Left ventricle myocardium inferior (tissue), 1 donor: ENCODE measurements at places on chromosomes 1 and 21.

GRCh38 chr1:230262867-230263567, 163.1 kb downstream of the PGBD5 start:
- no peak for DNase-seq

DNA sequence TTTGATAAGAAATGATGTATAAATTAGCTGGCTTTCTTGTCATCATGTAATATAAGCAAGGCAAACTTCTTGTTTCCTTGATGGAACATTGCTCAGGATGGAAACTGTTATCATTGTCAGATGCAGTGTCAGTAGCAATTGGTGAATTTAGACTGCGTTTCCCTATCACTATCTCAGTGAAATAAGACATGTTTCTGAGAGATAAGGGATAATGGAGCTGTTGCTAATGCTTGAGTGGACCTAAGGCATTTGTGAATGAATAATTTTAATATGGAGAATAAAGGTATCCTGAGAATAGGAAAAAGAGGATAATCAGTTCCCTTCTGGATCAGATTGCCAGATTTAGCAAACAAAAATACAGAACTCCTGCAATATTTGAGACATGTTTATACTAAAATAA, 160.9 kb downstream of the HLX start:
- DNase-seq: no peak

DNA sequence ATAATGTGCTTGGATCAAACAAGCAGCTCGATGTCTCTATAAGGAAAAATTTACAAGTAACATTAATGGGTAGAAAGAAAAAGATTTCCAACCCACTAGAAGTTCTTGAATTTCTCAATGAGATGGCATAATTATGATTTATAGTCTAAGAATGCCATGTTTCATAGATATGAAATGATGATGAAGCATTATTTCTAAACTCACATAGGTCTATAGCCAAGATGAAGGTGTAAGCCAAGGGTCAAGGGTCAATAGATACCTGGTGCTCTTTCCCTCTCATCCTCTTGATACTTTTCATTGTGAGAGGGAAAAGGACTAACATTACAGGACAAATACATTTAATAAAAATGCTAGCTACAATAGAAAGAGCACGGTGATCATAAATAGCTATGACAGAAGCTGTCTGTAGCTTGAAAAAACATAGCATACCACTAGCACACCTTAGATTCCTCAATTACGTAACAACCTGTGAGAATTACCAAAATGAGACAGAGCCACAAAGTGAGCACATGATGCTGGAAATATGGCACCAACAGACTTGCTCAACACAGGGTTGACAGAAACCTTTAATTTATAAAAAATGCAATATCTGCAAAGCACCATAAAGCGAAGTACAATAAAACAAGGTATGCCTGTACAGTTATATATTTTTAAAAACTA, 26.3 kb upstream of the F13B start:
- DNase-seq: no peak

GRCh38 chr1:32474954-32475353, 10.1 kb downstream of the ZBTB8B start:
- no peak for DNase-seq

GRCh38 chr1:225044258-225044657, 114.8 kb downstream of the DNAH14 start:
- no peak for DNase-seq

GRCh38 chr1:98232678-98233077, 311.8 kb upstream of the DPYD start:
- DNase-seq: no peak

GRCh38 chr1:19038096-19038495, 81.6 kb upstream of the IFFO2 start:
- no peak for DNase-seq

DNA sequence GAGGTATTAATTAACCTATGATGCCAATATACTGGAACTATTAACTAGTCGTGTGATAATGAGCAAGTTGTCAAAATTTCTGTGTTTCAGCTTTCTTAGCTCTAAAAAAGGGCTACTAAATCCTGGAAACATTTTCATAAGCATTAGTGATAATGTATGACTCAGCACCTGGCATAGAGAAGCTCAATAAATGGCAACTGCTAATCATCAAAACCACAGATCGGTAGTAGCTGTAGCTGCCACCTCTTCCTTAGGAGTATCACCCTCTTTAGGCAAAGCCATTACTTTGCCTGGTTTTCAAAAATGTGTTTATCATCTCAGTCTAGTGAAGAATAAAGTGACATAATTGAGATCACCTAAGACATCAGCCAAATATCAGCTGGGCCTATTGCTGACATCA, 75.5 kb downstream of the TPR start:
- DNase-seq: no peak

- no peak for DNase-seq
Observed at GRCh38 chr1:71041806-71042205, 5.8 kb downstream of the PTGER3 start.

GRCh38 chr1:10648689-10649516, 147.5 kb downstream of the CASZ1 start:
- DNase-seq: no peak

DNA sequence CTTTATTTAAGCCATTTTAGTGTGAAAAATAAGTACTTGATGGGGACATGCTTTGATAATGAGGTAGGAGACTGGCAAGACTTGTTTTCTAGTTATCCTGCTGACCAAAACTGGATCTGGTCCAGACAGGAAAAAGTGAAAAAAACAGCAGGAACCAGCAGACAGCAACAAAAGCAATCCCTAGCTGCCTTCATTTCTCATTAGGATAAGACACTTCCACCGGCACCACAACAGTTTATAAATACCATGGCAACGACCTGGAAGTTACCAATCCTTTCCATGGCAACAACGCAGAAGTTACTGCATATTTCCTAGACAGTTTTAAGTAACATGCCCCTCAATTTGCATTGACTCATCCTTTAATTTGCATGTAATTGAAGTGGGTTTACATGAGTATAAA, 993.8 kb upstream of the NCAM2 start:
- DNase-seq: no peak

GRCh38 chr1:64980745-64981600, 14.6 kb upstream of the JAK1 start:
- DNase-seq: no peak

- DNase-seq: no peak
Observed at GRCh38 chr1:192943522-192943921, 115.6 kb downstream of the UCHL5 start.

DNA sequence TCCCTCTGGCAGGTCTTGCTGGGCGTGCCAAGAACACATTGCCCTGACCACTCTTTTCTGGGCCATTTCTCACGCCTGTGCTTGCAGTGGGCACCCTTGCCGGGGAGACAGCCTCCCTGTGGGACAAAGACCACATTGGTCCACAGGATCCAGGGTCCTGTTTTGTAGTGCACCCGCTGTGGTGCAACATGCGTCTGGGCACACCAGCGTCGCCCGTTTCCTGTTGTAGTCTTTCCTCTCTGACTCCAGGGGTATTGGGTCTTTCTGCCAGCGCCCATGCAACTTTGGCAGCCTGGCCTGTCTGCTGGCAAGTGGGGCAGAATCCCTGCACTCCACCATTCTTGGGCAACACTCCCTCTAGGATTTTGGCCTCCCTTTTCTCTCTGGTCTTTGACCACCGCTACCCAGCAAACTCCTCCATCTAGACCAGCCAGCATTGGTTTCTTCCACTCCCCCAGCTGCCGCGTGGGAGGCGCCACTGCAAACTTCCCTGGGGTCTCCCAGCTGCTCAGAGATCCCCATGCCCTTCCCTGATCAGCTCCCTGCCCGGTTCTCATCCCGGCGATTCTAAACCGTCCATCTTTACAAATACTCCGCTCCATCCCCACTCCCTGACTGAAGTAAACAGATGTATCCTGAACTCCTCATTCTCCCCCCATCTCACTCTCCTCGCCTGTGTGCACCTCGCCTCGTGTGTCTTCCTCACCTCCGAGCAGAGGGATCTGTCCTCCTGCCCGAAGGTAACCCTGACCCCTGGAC, 1.2 kb upstream of the TPRG1L start:
- DNase-seq: no peak

DNA sequence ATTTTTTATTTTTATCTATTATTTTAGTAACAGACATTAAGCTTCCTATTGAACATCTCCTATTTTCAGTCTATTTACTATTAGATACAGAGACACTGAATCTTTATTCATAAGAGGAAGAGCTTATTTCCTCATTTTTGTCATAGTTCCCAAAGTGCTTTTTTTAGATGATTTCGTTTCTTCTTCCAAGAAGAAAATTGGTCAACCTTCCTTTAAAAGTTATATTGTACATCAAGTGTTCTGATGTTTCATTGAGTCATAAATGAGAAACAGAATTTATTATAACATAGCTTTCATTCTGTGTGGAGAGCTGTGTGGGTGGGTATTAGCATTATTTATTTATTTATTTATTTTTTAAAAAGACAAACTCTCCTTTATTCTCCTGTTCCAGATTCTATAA, 50.6 kb upstream of the BACH1 start:
- no peak for DNase-seq

GRCh38 chr1:45370575-45370974, 30.3 kb upstream of the MUTYH start:
- no peak for DNase-seq

DNA sequence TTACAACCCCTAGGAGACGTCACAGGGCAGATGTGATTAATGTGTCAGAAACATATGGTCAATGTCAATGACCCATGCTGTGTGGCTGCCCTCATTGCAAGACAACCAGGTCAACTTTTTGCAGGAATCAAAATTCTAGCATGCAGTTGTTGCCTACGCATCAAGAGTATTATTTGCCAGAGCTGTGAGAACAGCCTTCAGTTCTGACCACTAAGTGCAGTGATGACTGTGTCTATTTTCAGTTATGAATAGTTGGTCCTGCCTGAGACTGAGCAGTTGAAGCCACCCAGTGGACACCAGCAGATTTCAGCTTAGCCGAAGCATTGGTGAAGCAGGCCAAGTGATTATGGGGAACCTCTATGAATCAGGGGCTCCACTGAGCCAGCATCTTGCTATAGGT, 47.3 kb downstream of the LYPLAL1 start:
- no peak for DNase-seq

- no peak for DNase-seq
Observed at GRCh38 chr1:165329104-165329503, 27.4 kb downstream of the LMX1A start.

DNA sequence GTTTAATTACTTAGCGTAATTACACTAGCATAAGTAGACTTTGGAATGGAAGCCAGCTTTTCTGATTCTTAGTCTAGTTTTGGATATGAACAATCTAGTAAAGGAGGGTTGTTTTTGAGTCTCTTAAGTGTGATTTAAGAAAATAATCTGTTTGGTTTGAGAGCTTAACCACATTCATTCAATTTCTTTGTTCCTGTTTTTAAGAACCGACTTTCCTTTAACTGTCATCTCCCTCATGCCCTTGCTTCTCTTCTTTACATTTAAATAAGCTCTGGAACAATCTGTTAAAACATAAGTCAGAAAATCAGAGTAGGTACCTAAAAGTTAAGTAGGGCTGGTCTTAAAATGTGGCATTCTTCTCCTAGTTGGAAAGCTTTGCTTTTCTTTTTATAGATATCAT, 27.7 kb downstream of the CDC42 start:
- no peak for DNase-seq

GRCh38 chr1:23928789-23929188, 15.6 kb upstream of the CNR2 start:
- DNase-seq: no peak

- DNase-seq: no peak
Observed at GRCh38 chr1:23576338-23577055, 17.2 kb upstream of the ID3 start.

DNA sequence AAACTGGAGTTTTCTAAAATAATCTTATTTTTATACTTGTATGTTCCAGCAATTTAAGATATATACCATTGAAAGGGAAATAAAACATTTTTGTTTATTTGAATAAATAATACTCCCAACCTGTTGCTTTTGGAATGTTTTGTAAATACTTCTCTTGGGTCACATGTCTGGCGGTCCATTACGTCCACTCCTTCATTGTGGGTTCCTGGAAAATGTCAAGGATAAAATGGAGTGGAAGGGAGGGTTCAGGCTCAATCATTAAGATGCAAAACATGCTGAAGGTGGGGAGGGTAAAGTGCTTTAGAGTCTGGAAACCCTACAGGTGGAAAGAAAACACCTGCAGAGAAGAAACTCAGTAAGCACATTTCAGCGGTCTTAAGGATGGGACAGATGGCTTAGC, 34.2 kb upstream of the FAM3B start:
- DNase-seq: no peak

- DNase-seq: no peak
Observed at GRCh38 chr1:211932231-211932932, 101.8 kb upstream of the LPGAT1 start.

GRCh38 chr1:27357281-27358037, 9.3 kb downstream of the MAP3K6 start:
- peak; percentile 76 for DNase-seq

DNA sequence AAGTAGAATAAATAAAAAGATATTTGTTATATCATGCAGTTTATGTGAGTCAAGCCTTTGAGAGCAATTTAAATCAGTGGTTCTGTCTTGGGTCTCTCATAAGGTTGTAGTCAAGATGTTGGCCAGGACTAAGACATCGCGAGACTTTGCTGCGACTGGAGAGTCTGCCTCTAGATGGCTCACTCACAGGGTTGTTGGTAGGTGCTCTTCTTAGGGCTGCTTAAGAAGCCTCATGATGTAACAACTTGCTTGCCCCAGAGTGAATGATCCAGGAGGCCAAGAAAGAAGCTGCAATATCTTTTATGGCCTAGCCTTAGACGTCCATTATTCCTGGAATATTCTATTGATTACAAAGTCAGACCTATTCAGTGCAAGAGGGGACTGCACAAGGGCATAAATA, 73.1 kb upstream of the CACHD1 start:
- no peak for DNase-seq

DNA sequence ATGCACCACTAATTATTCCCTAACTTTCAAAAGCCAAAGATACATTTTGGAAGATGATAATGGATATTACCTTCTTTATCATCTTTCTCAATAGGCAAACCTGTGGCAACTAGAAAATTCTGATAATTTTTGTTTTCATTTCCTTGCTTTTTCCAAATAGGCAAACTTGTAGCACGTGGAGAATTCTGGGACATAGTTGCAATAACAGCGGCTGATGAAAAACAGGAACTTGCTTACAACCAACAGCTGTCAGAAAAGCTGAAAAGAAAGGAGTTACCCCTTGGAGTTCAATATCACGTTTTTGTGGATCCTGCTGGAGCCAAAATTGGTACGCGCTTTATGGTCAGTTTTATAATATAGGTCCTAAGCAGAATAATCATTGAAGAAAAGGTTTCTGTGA, 1.5 kb downstream of the FPGT start:
- DNase-seq: no peak

DNA sequence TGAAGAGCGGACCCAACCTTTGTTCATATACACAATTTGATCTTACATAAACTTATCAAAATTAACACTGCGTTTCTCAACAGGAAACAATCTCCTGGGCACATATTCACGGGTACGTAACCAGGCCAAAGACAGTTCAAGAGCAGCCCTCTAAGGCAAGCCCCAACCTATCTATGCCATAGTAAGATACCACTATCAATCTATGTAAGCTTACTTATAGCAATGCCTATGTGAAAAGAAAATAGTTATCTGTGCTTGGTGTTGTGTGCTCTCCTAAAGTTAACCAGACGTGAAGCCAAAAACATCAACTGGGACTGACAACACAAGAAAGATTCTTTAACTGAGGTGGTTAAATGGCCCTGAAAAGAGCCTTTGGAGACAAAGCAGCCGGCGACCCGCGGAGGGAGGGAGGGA, 49.4 kb upstream of the BOLA1 start:
- DNase-seq: no peak

- DNase-seq: no peak
Observed at GRCh38 chr1:26411624-26412074, 1.0 kb downstream of the LIN28A start.
